ENCODE measurements at places on chromosomes 7 and 10.

DNA sequence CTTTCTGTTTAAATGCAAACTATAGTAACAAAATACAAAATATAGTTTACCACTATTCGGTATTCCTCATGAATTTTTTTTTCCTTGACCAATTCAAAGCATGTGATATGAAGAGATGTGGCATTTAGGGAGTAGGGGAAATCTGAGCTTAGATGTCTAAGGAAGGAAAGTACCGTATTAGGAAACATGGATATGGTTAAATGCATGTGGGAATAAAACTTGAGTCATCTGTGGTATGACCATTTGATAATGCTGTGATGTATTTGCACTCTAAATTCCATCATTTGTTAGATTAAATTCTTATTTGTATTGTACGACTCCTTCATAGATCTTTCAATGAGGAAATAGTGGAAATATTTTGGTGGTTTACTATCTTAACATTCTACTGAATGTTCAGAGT, 19.7 kb downstream of the AHR start:
- no peak for DNase-seq

DNA sequence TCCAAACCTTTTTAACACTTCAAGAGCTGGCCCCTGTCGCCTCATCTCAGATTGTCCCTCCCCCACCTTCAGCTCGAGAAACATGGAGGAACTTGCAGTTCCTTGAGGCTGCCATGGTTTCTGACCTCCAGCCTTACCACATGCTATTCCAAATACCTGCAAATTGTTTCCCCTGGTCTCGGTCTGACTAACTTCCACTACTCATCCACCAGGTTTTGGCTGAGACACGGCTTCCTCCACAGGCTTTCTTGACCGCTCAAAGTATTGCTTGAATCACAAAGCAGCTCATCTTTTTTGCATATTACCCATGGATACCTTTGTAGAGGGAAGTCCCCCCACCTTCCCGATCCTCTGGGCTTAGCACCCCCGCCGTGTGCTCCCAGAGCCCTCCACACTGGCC, 5.2 kb upstream of the SAMD8 start:
- DNase-seq: no peak

GRCh38 chr7:1733908-1734730, 64.0 kb downstream of the ELFN1 start:
- no peak for DNase-seq

DNA sequence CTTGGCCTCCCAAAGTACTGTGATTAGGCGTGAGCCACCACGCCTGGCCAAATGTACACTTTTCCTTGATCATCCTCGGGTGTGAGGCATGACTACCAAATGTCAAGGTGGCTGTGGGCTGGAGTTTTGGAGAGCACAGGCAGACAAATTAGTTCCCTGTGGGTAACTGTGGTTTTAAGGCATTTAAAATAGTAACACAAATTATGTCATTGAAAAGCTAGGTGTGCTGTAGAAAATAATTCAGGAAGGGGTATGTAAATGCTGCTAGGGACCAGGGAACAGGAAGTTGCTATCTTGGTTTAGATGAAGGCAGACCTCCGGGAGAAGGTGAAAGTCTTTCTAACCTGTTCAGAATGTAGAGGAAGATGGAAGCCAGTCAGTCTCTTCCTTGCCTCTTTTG, 9.9 kb downstream of the GLRX3 start:
- DNase-seq: no peak

- no peak for DNase-seq
Measured at GRCh38 chr10:77881222-77881621, 45.3 kb downstream of the DLG5 start.

GRCh38 chr10:45076891-45077290, 76.2 kb downstream of the ZNF22 start:
- DNase-seq: no peak

DNA sequence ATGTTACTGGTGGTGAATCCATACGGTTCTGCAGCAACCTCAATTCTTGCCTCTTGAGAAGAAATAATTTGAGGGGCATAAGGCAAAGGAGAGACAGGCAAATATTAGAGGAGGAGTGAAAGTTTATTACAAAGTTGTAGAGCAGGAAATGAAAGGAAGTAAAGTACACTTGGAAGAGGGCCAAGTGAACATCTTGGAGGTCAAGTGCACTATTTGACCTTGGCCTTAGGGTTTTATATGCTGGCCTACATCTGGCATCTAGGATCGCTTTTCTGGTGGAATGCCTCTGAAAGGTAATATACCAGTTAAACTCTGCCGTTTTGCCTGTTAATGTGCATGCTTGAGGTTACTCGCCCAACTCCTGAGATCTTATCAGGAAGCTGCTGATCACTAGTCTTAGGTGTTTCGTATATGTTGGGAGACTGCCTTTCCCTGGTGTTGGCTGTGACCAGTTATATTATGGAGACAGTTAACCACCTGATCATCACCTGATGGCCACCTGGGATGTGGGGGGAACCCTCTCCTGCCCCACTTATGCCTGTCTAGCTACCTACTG, 66.1 kb upstream of the CYP2C18 start:
- no peak for DNase-seq

DNA sequence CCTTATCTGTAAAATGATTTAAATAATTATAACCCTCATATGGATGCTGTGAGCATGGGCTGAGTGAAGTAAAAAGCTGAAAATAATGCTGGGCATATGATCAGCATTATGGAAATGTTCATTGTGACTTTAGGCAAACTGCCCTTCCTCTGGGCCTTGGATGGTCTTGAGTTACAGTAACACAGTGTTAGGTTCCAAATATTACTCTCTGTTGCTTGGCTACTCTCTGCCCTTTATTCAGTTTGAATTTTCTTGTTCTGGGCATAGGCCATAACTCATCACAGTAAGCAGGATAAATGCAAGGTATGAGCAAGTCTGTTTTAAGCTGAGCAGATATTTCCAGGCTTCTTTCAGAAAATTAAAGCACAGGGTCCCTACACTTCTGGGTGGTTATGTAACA, 868.0 kb downstream of the KCNMA1 start:
- DNase-seq: no peak

DNA sequence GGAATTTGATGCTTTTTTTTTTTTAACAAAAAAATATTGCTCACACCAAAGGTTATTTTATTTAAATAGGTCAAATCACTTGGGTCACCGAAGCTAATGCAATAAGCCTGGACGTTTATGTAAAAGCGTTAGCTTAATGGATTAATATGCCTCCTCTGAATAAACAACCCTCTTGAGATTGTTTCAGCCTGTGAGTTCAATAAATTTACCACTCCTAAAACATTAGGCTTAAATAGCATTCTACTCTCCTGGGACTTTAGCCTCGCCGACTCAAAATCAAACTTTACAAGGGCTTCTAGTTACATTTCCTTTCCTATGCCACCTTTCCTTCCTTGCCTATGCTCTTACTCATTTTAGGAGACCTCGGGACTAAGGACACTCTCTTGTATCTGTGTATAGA, 79.3 kb downstream of the DNAJB9 start:
- DNase-seq: no peak

DNA sequence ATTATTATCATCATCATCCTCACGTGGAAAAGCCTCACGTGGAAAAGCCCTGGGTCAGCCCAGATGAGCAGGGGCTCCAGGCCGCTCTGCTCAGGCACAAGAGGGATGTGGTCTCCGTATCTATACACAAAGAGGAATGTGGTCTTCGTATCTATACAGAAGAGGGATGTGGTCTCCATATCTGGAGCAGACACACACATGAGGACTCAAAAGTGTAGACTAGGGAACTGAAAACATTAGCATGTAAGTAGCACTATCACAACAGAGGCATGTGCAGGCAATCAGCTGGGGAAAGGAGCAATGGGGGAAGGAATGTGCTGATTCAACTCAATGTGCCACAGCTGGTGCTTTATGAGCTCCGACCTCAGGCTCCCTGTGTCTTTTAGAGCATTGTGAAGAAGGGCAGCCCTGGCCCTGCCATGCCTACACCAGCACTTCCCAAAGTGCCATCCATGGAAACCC, 86.5 kb downstream of the PLXNA4 start:
- no peak for DNase-seq

- no peak for DNase-seq
Measured at GRCh38 chr7:70239918-70240317, 641.6 kb downstream of the AUTS2 start.

DNA sequence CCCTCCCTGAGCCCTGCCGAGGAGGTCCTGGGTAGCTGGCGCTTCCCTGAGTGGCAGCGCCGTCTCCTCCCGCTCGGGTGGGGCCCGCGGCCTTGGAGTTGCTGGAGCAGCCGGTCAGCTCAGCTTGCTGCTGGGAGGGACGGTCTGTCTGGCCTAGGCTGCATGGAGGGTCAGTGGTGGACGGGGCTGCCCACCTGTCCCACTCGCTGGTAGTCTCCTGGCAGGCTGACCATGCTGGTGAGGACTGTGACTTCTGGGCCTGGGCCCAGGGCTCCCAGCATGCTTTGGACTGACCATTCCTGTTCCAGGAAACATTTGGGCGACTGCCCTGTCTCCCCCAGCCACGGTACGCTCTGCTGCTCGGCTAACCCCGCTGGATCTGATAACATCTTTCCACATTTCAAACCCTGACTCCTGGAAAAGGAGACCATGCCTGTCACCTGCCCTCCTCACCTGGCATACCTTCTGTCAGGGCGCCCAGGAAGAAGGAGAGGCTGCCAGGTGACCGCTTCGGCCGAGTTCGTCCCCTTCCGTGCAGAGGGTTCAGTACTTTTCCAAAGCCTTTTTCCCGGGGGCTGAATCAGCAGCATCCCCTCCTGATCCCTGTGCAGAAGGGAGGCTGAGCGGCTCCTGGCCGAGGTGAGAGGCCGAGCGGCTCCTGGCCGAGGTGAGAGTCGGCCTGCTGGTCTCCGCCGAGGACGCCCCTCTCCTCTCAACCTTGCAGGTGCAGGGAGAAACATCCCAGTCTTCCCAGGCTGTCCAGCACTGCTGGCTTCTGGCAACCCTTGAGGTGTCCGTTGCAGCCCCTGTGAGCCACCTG, 43.4 kb downstream of the FAM20C start:
- no peak for DNase-seq

DNA sequence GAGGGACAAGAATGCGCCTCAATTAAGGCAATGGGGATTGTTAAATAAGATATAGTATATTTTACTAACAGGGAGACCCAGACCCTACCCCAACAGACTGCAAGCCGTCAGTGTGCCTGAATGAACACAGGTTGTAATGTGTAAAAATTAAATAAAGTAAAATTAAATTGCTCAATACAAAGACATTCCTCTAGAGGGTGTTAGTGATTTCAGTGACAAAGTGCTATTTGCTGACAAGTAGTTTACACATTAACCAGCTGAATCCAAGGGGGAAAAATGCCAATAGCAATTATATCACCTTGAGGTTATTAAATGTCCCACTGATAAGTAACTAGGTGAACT, 110.5 kb downstream of the EBF3 start:
- DNase-seq: no peak

- no peak for DNase-seq
Measured at GRCh38 chr7:157272351-157273207, 64.2 kb upstream of the DNAJB6 start.

- no peak for DNase-seq
Measured at GRCh38 chr10:44065788-44066526, 318.9 kb downstream of the CXCL12 start.

- DNase-seq: no peak
Measured at GRCh38 chr10:88461426-88461825, 121.7 kb downstream of the RNLS start.

GRCh38 chr10:5817322-5818047, 4.3 kb upstream of the GDI2 start:
- no peak for DNase-seq

GRCh38 chr7:150629347-150629746, 2.8 kb downstream of the GIMAP6 start:
- no peak for DNase-seq

GRCh38 chr10:69578508-69578991, 5.3 kb upstream of the NEUROG3 start:
- no peak for DNase-seq

- DNase-seq: no peak
Measured at GRCh38 chr10:17001297-17001744, 128.3 kb downstream of the CUBN start.

DNA sequence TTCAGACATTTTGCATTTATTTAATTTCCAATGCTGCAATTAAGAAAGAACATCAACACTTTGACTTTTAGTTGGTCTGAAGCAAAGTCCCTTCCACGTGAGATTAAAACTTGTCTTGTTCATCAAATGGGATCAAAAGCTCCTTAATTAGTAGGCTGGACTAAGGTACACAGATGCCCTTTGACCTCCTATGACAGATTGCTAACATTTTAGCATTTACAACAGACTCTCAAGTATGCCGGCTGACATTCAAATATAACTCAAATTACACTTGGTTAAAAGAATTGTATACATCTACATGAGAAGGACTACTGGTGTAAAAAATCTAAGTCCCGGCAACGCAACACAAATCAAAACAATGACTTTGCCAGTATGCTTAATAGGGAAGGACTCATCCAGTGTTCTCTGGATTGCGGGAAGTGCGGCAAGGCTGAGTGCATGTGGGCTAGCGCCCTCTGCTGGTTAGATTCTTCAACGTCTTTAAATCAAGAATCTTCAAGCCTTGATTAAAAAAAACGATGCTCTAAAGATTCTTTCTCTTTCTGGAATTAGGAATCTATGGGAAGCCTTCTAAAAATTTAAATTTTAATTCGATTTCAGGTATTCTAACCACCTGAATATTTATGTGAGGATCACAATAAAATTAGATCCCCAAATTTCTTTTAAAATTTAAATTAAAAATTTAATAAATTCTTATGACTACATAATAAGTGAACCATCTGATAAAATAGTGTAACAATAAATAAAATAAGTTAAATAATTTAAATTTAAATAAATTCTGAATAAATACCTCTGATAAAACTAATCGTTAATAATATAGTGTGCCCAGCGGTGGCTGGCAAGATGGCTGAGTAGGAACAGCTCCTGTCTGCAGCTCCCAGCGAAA, 444.7 kb downstream of the DGKB start:
- DNase-seq: peak; percentile 3

DNA sequence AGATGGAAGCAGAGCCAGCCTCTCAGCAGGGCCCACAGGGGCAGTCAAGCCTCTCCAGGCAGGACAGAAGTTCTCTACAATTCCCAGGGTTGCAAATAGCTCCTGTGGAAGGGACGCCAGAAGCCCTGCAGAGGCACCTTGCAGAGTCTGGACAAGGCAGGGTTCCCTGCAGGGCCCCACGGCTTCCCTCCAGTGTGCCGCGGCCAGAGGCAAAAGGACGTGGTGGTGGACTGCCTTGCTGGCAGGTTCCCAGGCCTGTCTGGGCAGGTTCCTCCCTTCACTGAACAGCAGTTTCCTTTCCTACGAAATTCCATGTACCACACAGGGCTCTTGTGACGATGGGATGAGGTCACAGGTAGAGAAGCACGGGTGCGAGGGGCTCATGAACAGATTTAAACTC, 25.1 kb downstream of the UPP1 start:
- no peak for DNase-seq

DNA sequence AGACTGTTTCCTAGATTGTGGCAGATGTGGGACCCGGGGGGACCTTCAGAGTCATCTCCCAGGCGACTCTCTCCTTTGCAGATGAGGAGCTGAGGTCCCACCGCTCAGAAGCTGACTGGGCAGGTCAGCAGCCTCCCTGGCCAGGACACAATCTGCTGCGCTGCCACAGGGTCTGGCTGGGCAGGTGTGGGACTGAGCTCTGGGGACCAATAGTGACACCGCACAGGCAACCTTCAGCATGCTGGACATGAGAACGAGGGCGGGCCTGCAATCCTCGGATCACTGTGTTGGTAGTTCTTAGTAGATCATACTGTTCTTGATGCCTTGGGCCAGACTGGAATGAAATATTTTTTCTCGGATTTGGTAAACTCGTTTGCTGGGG, 20.5 kb upstream of the CRYGN start:
- DNase-seq: no peak

- no peak for DNase-seq
Measured at GRCh38 chr7:93715234-93715633, 140.7 kb upstream of the CALCR start.

Data from stimulated activated CD8-positive, alpha-beta memory T cell treated with anti-CD3 and anti-CD28 coated beads, Interleukin-15, amount 100 ng/mL, for 24 hours (primary cell).